ENCODE measurements at places on chromosomes 6 and 20. TPM values are rescaled to one million over a fixed set of nuclear protein-coding genes. Genes with fewer than 3 reads are reported as not detected.

MOXD1 gene
- 0.56 TPM for total RNA-seq

PDSS2 gene
- 9.9 TPM for total RNA-seq

KCNK16 gene
- total RNA-seq = not detected

CST2 gene
- not detected for total RNA-seq

TNXB gene
- total RNA-seq = 210 TPM

IFT52 gene
- total RNA-seq = 18.1 TPM

BPIFB4 gene
- not detected for total RNA-seq

RIPPLY2 gene
- total RNA-seq = not detected

CAGE1 gene
- not detected for total RNA-seq

NT5E gene
- total RNA-seq = 57.4 TPM

DNAH8 gene
- total RNA-seq = 0.14 TPM

SLC22A2 gene
- not detected for total RNA-seq

C20orf144 gene
- not detected for total RNA-seq

MCCD1 gene
- total RNA-seq = not detected

SNAI1 gene
- 13.0 TPM for total RNA-seq

Measured in thoracic aorta (tissue), 2 donors.